ENCODE measurements at places on chromosomes 13 and 19.

GRCh38 chr13:20609145-20609544, 42.2 kb downstream of the IFT88 start:
- DNase-seq, result no peak

GRCh38 chr13:30493658-30494381, 28.1 kb upstream of the HMGB1 start:
- DNase-seq, result no peak

DNA sequence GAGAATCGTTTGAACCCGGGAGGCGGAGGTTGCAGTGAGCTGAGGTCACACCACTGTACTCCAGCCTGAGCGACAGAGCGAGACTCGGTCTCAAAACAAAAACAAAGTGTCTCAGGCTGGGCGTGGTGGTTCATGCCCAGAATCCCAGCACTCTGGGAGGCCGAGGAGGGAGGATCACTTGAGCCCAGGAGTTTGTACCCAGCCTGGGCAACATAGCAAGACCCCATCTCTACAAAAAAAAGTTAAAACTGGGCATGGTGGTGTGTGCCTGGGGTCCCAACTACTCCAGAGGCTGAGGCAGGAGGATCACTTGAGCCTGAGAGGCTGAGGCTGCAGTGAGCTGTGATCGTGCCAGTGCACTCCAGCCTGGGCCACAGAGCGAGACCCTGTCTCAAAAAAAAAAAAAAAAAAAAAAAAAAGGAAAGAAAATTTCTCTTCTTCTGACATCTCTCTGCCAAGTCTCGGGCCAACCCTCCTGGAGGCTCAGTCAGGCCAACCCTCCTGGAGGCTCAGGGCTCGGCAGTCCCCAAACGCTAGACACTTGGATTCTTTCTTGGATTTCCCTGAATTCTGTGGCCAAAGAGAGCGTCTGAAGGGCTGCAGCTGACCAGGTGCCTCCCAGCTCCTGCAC, 26.3 kb downstream of the ARID3A start:
- no peak for DNase-seq

- no peak for DNase-seq
Measured at GRCh38 chr13:98279473-98280175, 102.6 kb upstream of the RNF113B start.

- no peak for DNase-seq
Measured at GRCh38 chr19:42214810-42215485, 2.5 kb downstream of the DEDD2 start.

All from NCI-H1048 (cell line).